ENCODE measurements at places on chromosomes 2 and 18. TPM values are rescaled to one million over a fixed set of nuclear protein-coding genes. Genes with fewer than 3 reads are reported as not detected.

The ZC3H15 gene
- 57.0 TPM for total RNA-seq

The DIS3L2 gene
- total RNA-seq = 35.3 TPM

DNA sequence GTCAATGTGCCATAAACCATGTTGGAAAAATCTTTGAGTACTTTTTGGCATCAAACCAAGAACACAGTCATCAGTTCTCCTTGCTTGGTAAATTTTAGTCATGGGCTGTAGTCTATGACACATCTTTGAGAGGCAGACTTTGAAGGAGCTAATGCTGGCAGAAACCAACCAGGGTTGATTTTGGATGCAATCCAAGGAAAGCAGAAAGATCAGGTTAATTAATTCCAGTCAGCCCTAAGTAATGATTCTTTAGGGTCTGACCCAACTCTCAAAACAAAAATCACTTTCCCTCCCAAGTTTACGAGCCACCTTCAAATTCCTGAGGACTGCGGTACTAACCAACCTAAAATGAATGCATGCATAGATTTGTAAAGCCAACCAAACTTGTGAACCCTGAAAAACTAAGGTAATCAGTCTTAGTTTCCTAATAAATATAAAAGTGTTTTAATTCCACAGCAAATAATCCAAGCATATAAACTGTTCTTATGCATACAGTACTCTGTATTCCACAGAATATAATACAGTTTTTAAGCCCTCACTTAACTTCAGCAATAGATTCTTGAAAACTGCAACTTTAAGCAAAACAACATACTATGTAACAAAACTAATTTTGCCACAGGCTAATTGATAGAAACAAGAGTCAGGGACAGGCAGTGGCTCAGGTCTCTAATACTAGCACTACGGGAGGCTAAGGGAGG, 22.0 kb downstream of the AP1S3 start:
- H3K4me3 ChIP-seq = no peak overlapping the region
- DNase-seq = no peak
- no peaks in the 10 kb centered on the region for H3K36me3 ChIP-seq
- H3K27ac ChIP-seq = no peak overlapping the region
- H3K27me3 ChIP-seq = no peaks in the 10 kb centered on the region

DNA sequence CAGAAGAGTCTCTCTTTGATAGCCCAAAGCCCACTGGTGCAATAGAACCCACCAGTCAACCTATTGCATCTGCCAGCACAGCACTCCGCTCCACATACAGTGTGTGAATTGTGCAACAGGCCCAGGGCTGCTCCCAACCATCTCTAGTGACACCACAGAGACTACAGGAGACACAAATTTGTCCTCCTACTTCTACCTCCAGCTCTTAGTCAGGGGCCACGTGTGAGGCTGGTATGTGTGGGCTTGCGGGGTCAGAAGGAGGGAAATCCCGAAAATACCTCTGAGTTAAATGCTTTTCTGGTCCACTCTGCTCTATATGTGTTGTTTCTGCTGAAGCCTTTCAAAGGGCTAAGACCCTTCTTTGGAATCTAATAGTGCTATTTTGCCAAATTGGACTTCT, 18.0 kb downstream of the DGUOK start:
- H3K27me3 ChIP-seq = no peaks in the 10 kb centered on the region
- no peak overlapping the region for H3K27ac ChIP-seq
- no peak overlapping the region for H3K4me3 ChIP-seq
- no peaks in the 10 kb centered on the region for H3K36me3 ChIP-seq
- no peak for DNase-seq
- H3K4me1 ChIP-seq = peaks cover 3% of the 10 kb centered on the region

GRCh38 chr2:30293303-30293921, 62.1 kb downstream of the LBH start:
- no peaks in the 10 kb centered on the region for H3K36me3 ChIP-seq
- no peak for DNase-seq
- H3K4me3 ChIP-seq = no peak overlapping the region
- H3K4me1 ChIP-seq = peaks cover 1% of the 10 kb centered on the region
- no peaks in the 10 kb centered on the region for H3K27me3 ChIP-seq

Data from ovary (tissue), 10 donors.